Astrocyte of the hippocampus (primary cell): ENCODE measurements at places on chromosomes 11 and 22.

DNA sequence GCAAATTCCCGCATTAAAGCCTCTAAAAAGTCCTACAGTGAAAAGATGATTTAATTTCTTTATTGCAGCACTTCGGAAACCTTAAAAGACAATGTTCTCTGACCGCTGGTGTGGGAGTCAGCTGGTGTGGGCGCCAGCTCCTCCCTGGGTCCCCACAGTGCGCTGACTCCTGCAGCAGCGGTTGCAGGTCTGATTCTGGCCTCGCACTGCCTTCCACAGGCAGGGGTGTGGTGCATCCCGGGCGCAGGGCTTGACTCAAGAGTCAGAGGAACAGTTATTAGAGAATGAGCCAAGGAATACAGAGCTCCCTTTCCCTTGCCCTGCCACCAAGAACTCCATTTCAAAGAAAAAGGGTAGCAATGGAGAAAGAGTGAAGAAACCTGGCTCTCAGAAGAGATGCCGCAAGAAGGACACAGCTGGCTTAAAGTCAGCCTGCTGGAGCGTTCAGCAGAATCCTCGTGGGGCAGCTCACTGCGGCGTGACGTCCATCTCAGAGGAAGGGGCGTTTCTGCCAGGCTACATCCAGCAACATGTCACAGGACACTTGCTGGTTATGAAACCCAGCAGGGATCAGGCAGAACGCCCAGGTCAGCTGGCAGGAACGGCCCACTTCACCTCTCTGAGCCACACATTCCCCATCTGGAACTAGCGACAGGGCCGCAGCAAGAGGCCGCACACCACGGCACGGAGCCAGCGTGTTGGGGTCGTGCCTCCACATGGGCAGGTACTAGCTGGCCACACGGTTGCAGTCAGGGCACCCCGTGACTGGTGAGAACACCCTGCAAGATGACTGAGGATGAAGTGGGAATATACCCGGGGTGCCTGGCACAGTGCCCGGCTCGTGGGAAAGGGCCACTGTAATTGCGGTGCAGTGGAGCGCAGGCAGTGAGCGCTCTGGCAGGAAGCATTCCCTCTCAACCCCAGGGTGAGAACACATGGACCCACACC is 18.1 kb upstream of the EFCAB6 start:
- no peak for DNase-seq

DNA sequence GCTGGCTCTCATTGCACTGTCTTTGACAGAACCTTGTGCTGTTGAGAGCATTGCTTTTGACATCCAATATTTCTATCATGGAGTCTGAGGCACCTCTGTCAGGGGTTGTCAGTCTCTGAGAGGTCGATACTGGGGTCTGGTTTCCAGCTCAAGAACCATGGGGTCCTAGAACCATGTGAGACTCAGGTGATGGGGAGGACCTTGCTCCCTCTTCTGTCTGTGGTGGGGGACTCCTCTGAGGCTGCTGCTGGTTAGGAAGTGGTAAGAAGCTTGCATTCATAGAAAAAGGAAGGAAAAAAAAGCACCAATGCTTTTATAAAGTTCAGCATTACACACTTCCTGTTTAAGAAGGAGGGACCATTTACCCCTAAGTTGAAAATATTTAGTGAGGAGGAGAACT is 91.8 kb upstream of the CD44 start:
- DNase-seq: no peak

GRCh38 chr22:37627545-37627944 is 11.9 kb upstream of the SH3BP1 start:
- no peak for DNase-seq

- no peak for DNase-seq
These were observed 22.0 kb downstream of the GTPBP1 start for GRCh38 chr22:38727530-38728451.

- DNase-seq: no peak
These were observed 34.0 kb downstream of the KCNQ1OT1 start for GRCh38 chr11:2665526-2666400.

GRCh38 chr11:1478011-1478410 is 8.6 kb downstream of the MOB2 start:
- DNase-seq: no peak

GRCh38 chr11:6390718-6391469 is 620 bp downstream of the SMPD1 start:
- no peak for DNase-seq

DNA sequence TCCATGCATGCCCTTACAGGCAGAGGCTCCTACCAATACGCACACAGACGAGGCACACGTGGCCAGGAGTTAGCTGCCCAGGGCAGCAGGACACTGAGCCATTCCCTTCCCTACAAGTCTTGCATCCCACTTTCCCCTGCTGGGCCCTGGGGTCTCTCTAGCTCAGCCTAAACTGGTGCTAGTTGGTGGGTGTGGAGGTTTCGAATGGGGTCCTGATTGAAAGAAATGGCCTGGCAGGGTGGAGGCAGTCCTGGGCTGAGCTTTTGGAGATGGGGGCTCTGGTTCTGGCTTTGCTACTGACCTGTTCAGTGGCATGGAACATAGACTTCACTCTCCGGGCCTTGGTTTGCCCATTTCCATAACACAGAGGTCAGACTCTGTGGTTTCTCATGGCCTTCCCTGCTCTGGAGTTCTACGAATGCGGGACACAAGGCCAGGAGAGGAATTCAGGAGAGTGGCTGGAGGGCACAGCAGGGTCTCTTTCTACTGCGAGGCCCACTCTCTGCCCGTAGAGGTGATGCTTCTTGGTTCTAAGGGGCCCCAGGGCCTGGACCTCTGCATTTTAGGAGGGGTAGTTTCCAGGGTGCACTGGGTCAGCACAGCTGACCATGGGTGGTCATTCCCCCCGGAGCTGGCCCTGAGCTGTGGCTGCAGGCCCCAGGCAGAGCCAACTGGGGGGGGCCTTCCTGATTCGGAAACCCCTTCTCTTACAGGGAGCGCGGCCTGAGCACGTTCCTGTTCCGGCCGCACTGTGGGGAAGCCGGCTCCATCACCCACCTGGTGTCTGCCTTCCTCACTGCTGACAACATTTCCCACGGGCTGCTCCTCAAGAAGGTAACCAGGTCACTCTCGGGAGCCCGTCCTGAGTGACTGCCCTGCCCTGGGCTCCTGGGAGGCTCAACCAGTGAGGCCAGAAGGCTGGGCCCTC is 40.0 kb downstream of the RNF141 start:
- no peak for DNase-seq

- DNase-seq: peak; percentile 44
These were observed 10.6 kb upstream of the SLC22A12 start for GRCh38 chr11:64580412-64580811.

GRCh38 chr11:118068206-118068944 is 8.5 kb upstream of the TMPRSS4 start:
- no peak for DNase-seq

DNA sequence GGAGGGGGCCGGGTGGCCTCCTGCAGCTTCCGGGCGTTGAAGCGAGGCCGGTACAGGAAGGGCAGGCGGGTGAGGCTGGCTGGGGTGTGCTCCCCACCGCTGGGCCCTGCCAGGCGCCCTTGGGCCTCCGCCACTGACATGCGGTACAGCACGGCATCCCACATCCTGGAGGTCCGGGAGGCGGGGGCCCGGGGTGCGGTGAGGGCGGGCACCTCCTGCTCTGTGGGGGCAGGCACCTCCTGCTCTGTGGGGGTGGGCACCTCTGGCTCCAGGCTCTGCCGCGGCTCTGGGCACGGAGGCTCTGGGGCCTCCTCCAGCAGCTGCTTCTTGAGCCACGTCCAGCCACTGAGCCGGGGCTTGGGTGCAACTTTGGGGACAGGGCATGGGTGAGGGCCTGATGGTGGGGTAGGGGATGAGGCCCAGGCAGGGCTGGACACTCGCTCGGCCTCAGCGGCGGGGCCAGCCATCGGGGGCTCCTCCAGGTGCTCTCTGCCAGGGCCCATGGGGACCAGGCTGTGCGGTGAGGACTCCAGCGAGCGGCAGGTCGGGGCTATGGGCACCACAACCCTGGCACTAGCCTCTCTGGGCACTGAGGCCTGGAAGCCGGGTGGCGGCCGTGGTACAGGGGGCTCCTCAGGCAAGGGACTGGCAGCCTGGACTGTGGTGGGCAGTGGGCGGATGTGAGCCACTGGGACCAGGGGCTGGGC is 2.3 kb downstream of the PRR33 start:
- no peak for DNase-seq

- no peak for DNase-seq
These were observed 186.7 kb downstream of the CADM1 start for GRCh38 chr11:115317277-115318185.

DNA sequence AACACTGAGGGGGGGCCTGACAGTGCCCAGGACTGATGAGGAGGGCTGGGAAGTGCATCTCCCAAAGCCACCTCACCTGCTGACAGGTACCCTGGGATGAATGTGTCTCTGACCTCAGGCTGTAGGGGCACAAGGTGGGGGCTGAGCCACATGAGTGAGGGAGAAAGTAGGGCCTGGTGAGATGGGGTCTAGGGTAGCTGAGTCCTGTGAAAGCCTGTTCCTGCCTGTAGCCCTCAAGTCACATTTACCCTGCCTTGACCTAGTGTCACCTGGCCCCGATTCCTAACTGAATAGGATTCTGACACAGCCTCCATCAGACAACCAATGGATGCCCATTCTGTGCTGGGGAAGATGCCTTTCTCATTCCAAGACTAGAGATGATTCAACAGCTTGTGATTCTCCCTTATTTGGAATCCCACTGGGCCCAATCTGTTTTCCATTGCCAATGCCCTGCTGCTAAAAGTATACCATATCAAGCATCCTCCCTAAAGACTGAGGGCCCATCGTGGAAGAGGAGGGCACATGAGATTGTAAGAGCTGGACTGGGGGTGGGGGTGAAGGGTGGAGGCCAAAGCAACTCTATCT is 11.1 kb upstream of the RFPL1 start:
- no peak for DNase-seq

DNA sequence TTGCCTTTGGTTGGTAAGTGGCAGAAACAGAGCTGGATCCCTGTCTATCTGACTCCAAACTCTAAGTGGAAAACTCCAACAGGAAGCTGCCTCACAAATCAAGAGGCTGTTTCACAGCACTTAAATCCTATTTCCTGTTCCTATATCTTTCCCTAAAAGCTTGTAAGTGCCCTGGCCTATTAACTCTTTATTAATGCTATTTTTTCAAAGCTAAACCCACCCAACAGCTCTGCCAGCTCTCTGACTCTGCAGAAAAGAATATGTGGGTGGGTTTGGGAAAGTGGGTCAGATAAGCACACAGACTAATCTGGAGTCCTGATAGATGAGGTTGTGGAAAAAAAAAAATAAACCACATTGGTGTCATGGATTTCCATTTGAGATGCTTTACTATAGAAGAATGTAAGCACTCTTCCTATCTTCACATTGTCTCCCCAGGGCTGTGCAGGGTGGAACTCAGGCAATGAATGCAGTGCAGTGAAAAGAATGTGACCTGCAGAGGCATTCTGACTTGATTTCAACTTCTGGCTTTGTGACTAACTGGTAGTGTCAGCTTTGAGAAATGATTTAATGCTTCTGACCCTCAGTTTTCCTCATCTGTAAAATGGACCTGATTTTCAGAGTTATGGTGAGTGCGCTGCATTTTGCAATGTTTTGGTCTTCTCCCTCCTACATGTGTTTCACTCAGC is 125.6 kb downstream of the AASDHPPT start:
- DNase-seq: no peak

- peak; percentile 78 for DNase-seq
These were observed 21.7 kb upstream of the PLAAT3 start for GRCh38 chr11:63635762-63636465.

DNA sequence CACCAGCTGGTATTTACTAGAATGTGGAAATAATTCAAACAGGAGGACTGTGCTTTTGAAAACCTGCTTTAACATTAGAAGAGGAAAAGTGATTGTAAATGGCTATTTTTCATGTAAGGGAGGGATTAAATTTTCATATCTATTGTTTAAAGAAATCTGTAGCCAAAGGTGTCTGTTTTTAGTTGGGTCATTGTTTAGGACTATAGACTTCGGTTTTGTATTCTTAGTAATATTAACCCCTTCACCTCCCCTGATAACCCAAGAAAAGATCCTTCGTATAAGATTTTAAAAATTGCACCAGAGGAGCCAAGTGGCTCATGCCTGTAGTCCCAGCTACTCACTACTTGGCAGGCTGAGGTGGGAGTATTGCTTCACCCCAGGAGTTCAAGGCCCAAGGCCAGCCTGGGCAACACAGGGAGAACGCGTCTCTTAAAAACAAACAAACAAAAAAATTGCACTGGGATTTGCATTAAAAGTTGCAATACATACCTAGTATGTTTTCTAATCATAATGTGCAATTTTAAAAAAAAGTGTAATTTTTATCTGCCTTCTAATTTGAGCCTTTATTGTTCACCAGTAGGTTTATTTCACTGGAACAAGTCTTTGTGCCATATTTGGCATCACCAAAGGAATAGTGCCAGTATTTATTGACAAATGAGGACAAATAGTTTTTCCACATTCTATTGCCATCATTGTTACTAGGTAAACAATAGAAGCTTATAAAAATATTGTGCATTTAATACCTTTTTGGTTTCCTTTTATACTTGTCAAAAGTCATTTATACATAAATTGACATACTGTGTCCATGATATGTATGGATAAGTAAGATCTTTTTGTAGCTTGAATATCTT is 34.3 kb downstream of the MTMR3 start:
- no peak for DNase-seq

DNA sequence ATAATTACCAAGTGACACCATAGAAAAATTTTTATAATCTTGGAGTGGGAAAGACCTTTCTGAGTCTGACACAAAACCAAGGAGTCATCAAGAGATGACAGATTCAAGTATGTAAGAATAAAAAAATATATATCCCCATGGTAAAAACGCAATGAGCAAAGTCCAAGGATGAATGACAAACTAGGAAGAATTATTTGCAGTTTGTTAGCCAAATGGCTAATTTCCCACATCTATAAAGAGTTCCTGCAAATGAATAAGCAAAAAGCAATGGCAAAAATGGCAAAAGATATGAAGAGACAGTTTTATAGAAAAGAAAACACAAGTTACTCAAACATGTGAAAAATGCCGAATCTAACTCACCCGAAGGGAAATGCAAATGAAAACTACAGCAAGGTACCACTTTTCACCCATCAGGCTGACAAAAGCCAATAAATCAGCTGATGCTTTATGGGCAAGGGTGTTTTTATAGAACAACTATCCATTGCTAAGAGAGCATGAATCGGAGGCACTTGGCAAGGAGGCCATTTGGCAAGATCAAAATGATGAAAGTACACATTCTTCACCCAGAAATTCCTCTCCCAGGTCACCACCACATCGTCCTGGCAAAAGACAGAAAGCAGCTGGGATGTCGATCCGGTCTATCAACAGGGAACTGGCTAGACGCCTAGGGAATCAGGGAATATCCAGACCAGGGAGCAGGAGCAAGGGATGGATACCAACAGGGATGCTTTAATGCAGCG is 21.1 kb upstream of the KLHL35 start:
- peak; percentile 86 for DNase-seq

GRCh38 chr11:17163736-17164135 is 44.0 kb downstream of the PIK3C2A start:
- DNase-seq: no peak

GRCh38 chr22:20775342-20775895 is 1.5 kb downstream of the SERPIND1 start:
- no peak for DNase-seq
